ENCODE measurements at places on chromosomes 6 and 20.

- DNase-seq: no peak
Measured at GRCh38 chr6:34573567-34574183, 17.5 kb upstream of the SPDEF start.

GRCh38 chr6:155314773-155315515 lies 660 bp upstream of the TFB1M start:
- DNase-seq: peak; percentile 75

GRCh38 chr20:12276011-12276673 lies 358.4 kb downstream of the BTBD3 start:
- no peak for DNase-seq

DNA sequence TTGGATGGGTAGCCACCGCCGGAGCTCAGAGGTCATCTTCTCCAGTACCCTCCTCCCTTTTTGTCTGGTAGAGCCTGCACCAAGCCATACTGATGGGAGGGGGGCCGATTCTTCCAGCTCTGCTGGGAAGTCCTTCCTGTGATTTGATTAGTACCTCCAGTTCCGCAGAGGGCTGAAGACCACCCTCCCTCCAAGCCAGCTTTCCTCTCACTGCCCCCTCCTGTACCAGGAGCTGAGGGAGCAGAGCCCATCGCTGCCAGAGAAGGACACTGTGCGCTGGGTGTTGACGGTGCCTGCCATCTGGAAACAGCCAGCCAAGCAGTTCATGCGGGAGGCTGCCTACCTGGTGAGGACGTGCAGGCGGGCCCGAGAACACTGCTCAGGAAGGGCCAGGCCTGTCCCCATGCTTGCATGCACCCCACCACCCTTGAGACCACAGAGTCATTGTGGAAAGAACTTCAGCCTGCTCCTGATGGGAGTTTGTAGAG lies 13.2 kb downstream of the HSPA12B start:
- no peak for DNase-seq

DNA sequence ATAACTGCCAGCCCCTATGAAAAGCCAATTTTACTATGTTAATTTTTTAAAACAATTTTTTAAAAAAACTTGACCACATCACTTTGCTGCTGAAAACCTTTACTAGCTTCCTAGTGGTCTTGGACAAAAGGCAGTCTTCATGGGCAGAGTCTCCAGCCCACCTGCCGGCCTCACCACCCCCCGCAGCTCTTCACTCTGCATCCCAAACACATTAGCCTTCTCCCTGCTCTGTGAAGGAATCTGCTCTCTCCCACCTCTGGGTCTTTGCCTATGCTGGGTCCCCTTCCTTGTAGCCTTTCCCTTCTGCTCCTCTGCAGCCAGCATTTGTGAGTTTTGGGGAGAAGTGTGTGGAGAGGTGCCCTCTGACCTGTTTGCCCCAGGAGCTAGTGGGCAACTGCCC lies 170.7 kb upstream of the MLN start:
- no peak for DNase-seq

DNA sequence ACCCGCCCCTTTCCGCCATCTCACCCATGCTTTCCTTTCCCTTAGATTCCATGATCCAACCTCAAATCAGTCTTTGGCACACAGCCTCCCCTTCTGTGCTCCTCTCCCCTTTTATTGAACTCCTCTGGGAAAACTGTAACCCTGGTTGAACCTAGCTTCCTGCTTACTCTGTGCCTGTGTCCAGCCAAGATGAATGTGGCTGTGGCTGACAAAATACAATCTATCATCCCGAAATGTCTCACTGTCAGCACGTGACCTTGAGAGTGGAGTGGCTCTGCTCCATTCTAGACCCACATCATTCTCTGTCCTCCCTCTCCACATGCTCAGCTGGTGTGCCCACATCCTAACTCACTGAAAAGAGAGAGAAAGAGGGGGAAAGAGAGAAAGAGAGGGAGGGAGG lies 11.0 kb downstream of the NCR2 start:
- DNase-seq: no peak

- peak; percentile 23 for DNase-seq
Measured at GRCh38 chr6:90127595-90127994, 169.0 kb downstream of the BACH2 start.

DNA sequence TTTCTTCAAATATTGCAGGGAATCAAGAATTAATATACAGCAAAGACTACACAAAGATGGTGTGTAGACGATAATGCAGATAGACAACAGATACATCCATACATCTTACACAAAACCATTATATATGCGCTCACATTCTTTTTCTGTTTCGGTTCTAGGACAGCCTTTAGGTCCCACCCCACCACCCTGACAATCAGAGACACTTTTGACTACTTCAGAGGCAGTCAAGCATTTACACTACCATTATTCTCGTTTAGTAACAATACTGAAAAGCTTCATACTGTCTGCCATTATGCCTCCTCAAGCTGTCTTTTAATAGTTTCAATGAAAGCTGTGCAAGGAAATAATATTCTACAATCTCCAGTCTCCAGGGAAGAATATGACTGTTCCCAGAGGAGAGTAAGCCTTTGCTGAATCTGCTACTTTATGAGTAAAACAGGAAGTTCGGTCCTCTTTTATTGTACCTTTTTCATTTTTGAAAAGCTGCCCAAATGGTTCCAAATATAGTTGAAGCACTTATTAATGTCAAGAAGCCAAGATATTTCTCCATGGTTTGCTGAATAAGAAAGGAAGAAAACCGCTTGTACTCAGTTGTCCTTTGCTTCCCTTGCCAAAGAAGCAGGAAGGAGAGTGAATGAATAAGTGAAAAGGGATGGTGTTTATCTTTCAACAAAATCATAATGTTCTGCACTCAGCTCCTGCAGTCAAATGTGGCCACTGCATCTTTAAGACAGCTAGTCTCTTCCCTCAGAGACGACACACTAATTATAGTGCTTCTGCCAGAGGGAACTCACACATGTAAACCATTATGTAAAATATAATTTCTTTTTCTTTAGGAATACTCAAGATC lies 468.3 kb downstream of the CDC5L start:
- DNase-seq: no peak

DNA sequence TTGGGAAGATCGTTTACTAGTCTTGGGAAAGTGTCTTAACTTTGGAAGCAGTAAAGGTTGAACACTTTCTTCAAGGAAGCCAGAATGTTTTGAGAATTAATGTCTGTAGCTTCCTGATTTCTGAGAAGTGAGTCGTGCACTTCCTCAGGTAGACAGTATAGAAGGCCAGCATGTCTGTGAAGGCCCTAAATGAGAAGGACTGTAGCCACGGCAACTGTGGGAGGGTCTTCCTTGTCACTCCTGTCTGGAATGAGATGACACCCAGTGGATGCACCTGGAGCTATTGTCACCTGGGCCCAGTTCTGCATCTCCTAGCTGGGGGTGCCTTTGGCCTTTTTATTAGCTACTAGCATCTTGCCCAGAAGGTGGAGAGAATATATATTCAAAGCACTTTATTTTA lies 8.8 kb downstream of the STX16 start:
- DNase-seq: no peak

- no peak for DNase-seq
Measured at GRCh38 chr6:154267508-154268106, 89.0 kb downstream of the IPCEF1 start.

DNA sequence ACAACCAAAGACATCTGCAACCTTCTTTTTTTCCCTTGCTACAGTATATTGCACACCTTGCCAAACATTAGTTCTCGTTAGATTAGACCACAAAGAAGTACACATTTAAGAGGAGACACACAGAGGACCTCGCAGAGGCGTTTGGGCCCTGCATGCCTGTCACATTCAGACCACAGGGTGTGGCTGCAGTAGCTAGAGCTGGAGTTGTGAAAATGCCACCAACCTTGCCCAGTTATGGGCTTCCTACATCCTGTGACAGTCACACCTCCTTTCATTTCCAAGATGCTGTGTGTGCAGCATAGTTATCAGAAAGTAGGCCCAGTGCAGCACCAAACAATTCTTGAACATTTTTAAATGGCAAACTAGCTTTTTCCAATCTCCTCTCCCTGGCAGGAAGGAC lies 2.4 kb downstream of the SYNE1 start:
- no peak for DNase-seq

DNA sequence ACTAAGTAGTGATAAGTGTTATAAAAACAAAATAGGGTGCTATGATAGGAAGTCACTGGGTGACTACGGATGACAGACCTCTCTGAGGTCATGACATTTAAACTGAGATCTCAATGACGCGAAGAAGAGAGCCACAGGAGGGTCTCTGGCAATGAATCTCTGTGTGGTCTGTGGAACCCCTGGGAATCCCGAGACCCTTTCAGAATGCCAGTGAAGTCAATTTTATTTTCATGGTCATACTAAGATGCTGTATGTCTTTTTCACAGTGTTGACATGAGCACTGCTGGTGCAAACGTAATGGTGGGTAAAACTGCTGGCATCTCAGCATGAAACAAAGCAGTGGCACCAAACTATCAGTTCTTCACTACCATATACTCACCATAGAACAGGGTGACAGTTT lies 155.0 kb downstream of the GJA10 start:
- DNase-seq: no peak

DNA sequence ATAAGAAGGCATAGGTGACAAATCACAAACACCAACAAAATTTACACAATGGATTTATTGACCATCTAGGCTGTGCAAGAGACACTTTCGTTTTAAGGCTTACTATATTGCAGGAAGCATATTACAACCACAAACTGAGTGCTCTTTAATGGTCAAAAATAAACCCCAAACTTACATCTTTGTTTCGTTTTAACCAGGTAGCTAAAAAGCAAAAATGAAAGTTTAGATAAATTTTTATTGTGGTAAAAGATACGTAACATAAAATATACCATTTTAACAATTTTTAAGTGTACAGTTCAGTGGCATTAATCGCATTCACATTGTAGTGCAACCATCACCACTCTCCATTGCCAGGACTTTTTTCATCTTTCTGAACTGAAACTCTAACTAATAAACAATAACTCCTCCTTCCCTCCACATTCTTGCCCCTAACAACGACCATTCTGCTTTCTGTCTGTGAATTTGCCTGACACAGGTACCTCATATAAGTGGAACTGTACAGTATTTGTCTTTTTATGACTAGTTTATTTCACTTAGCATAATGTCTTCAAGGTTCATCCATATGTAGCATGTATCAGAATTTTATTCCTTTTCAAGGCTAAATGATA lies 32.3 kb upstream of the DUSP22 start:
- no peak for DNase-seq

DNA sequence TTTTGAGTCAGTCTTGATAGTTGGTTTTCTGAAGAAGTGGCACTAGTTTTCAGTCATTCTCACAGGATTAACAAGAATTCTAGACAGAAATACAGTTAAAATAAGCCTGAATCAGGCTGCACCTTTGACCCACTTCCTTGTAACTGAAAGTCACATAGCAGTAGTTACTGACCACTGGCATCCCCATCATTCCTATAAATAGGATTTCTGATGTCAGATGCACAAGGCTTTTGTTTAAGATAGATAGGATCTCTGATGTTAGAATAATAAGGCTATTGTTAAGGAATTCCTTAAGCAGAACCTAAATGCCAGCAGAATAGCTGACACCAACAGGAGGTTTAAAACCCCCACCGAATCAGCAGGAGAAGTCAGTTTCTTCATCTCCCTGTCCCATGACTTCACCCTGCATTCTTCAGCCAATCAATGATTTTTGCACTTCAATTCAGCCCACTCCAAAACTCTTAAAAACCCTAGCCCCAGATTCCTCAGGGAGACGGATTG lies 30.6 kb upstream of the ZBTB24 start:
- DNase-seq: no peak
